ENCODE measurements at places on chromosomes 6 and 20.

DNA sequence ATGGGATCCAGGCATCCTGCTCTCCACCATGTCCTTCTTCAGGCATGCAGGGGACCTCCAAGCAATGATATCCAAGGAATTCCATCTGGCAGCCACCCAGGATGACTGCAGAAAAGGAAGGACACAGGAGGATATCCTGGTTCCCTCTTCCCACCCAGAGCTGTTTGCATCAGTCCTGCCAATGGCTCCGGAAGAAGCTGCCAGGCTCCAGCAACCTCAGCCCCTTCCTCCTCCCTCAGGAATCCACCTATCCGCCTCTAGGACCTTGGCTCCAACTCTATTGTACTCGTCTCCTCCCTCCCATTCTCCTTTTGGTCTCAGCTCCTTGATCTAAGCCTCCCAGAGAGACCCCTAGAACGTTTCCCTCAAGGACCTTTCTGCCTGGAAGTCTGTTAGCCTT lies 733 bp upstream of the PSORS1C2 start:
- no peak for DNase-seq

GRCh38 chr20:14918976-14919375 lies 581.6 kb upstream of the FLRT3 start:
- DNase-seq: no peak

- DNase-seq: peak; percentile 18
These were observed 63.4 kb downstream of the UBE2V1 start for GRCh38 chr20:50049442-50050026.

- no peak for DNase-seq
These were observed 587.8 kb upstream of the JAG1 start for GRCh38 chr20:11261533-11262000.

- no peak for DNase-seq
These were observed 20.7 kb downstream of the ABHD12 start for GRCh38 chr20:25369971-25370370.

DNA sequence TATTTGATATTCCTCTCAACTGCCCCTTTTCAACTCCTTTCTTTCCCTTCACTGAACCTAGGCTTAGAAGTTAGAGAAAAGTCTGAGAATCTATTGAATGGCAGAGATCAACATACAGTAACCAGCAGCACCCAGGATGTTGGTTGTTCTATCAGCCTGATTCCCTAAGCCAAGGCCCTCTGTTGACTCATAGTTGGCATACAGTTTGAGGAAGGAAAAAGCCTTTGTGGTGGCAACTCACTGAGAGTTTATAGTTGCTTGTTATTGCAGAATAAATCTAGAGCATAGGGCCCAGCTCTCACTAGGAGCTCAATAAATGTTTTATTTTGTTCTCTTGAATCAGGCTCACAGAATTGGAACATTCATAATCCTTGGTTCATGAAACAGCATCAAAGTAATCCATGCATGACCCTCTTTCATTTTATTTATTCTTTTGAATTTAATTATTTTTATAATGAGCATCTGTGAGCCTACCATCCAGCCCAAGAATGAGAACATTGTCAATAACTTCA lies 119.1 kb upstream of the ADGRF1 start:
- DNase-seq: peak; percentile 10

DNA sequence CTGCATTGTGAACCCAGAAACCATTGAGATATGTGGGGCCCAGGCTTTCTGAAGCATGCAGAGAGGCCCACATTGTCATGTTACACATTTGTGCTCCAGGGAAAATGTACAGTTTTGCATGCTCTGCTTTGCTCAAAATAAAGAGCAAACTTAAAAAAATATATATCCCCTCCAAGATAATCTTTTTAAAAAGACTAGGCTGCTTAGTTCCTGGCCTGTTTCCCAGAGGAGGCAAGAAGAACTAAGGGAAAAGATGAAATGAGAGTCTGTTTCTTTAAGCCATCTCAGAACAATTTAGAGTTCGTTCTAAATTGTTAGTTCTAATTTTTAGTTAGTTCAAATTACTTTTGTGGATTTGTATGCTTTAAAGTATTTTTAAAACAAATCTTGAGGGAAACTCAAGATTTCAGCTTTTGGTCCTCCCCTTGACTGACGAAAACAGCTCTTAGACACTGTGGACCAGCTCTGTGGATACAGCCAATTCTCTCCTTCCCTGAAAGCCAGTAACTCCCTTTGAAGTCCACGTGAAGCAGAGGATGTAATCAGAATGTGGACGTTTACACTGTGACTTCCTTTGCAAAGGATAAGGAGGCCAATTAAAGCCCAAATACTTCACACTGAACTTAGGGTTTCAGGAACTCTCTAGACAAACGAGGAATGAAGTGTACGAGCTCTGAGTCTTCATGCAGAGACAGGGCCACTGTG lies 84.7 kb downstream of the CD164 start:
- DNase-seq: no peak

DNA sequence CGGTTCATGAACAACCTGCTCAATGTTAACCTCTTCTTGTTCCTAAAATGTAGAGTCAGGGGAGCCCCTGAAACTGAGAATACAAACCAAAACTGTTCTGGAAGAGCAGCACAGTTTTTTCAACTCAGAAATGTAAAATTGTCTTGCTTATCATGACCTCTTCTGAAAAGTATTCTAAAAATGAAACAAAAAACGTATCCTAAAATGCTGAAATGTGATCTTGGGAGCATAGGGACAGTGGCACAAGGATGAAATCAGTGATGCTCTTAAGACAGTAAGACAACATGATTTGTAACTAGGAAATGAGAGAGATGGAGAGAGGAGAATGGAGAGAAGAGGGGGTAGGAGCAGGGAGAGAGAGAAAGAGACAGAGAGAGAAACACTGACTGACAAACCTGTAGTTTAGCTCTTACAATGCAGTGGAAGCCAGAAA lies 27.5 kb downstream of the NCOA7 start:
- no peak for DNase-seq

DNA sequence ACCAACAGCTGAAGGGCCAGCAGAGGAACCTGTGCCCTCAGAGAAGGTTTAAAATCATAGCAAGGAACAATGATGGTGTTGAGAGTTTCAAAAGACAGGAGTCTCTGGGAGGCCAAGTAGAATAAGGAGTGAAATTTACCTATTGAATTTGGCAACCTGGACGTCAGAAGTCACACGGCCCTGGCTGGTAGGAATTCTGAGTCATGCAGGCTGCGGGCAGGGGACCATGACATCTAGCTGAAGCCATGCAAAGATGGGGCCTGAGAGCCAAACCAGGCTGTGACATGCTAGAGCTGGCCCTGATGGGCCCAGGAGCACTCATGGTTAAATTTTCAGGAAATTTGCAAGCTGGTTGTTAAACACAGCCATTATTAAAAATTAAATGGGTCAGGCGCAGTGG lies 64.0 kb upstream of the SNX9 start:
- no peak for DNase-seq

- DNase-seq: no peak
These were observed 91.4 kb downstream of the SYNDIG1 start for GRCh38 chr20:24560571-24561491.

DNA sequence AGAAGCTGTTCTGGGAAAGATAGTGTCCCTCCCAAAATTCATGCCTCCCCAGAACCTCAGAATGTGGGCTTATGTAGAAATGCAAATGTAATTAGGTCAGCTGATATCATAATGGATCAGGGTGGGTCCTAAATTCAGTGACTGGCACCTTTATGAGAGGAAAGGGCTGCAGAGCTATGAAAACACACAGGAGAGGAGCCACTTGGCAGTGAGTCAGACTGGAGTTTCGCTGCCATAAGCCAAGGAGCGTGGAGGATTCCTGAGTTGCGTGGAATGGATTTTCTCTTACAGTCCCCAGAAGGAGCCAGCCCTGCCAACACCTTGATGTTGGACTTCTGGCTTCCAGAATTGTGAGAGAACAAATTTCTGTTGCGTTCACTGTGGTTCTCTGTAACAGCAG lies 249.8 kb upstream of the PMEPA1 start:
- DNase-seq: no peak

DNA sequence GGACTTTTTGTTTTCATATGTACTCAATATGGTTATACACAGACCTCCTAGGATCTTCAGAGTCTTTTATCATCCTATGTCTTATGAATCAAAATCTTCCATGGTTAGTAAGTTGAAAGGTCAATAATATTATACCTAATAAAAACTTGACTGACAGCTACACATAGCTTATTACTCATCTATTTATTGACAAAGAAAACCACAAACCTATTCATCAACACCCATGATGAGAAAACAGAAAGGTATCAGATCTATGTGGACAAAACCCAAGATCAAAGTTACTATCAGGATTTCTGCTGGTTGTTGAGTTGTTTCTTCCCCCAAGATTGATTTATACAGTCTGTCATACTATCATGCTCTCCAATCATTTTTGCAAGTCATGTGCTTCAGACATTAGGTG lies 460.1 kb upstream of the MANEA start:
- DNase-seq: no peak

- no peak for DNase-seq
These were observed 37.0 kb downstream of the DLL1 start for GRCh38 chr6:170253910-170254269.

DNA sequence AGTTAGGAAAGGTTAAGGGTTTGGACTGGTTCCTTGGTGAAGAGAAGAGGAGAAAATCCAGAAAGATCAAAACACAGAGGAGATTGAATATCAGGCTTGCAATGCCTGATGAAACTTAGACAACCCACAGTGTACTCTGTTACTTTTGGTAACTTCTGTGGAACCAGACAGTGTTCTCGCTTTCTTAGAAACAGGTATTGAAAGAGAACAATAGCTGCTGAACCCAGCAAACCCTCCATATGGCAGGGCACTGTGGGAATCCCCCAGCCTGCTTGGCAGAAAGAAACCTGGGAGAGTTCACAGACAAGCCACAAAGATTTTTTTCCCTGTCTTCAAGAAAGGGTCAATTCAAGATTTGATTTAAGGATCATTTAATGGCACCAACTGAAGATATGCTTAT lies 342.8 kb downstream of the FOXA2 start:
- DNase-seq: no peak

GRCh38 chr20:61304750-61305149 lies 52.7 kb downstream of the CDH4 start:
- DNase-seq: no peak

- DNase-seq: no peak
These were observed 2.8 kb downstream of the VARS1 start for GRCh38 chr6:31792761-31793171.

DNA sequence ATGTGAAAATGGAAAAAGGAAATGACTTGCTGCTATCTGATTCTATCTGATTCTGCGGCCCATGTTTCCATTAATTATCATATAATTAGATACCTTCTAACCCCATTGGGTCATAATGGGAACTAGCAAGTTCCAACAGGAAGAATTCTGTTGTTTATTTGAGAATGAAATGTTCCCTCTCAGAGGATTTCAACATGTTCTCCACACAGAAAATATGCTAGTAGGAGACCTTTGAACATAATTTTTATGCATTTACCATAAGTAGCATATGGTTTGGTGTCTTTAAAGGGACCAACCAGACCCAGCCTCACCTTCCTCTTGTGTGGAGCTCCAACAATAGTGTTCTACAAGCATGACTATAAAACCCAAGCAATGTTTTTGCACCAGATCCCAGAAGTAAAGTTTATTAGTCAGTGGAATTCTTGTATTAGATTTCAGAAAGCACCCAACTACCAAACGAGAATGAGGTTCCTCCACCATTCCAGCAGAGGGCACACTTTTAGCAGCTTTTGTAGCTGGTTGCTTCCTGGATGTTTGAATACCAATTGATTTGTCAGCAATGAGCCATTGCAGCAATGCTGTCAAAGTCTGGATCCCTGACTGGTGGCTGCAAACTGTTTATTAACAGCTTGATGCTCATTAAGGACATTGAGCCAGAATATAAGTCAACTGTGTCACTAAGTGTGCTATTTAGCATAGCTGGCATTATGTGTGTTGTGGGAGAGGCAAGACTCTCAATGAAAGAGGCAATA lies 143.6 kb upstream of the GJE1 start:
- DNase-seq: peak; percentile 46

GRCh38 chr6:3456898-3457709 lies at the start of gene SLC22A23:
SLC22A23 (minus strand) TSS chr6:3457050; CDS start chr6:3456559, 491 bp downstream.
- peak; percentile 39 for DNase-seq

DNA sequence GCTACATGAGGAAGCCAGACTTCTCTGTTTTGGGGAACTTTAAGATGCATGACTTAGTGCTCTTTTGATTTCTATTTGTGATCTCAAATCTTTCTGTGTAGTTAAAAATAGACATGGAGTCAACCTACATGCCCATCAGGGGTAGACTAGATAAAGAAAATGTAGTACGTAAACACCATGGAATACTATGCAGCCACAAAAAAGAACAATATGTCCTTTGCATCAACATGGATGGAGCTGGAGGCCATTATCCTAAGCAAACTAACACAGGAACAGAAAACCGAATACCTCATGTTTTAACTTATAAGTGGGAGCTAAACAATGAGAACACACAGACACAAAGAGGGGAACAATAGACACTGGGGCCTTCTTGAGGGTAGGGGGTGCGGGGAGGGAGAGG lies 102.8 kb downstream of the ZDHHC14 start:
- DNase-seq: no peak

DNA sequence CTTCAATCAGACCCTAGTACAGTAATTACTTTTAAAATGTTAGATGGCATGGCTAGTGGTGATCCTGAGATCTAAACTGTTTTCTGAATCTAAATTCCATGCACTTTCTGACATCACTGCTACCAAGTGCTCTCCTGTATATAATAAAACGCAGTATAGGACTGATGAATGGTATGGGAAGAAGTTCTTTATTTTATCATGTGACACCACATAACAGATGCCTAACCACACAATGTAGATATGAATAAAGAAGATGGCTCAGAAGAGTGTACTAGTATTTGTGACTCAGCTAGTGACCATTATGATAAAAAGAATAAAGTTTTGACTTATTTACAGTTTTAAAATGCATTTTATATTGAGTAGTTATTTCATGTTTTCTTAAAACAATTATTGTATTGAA lies 8.5 kb downstream of the NDUFAF4 start:
- no peak for DNase-seq

GRCh38 chr20:12466915-12467314 lies 541.9 kb upstream of the SPTLC3 start:
- no peak for DNase-seq

GRCh38 chr6:107712237-107712664 lies 111.9 kb downstream of the SCML4 start:
- no peak for DNase-seq

- no peak for DNase-seq
These were observed 263.3 kb upstream of the QKI start for GRCh38 chr6:163151212-163151611.

DNA sequence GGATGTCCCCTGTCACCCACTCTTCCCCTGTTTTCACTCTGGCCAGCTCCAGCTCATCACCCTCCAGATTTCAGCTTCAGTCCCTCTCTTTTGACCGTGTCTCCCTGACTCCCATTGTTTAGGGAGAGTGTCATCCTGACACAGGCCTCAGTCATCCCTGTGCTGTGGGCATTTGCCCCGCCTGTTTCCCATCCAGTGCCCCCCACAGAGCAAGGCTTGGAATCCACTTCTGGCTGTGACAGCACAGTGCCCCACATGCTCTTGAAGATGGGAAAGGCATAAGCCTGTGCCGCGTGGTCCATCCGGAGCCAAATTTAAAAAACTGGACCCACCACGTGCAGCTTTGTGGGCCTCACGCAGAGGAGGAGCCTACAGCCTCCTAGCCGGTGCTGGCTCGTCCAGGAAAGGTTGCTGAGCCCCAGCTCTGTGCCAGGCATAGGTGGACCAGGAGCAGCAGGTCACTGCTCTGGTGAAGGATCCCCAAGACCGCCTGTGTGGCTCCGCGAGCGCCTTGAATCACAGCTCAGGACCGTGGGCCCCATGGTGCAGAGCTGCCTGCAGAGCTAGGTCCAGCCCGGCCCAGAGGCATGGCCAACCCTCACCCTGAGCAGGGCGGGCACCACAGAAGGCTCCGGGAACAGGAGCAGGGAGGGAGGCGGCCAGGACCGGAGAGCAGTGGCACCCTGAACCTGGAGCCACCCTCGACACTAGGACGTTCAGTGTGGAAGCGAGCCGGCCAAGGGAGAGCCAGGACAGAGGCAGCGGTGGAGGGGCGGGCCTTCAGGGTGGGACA lies 172.8 kb downstream of the CDH4 start:
- DNase-seq: no peak
